ENCODE measurements at places on chromosomes 2 and 18.

DNA sequence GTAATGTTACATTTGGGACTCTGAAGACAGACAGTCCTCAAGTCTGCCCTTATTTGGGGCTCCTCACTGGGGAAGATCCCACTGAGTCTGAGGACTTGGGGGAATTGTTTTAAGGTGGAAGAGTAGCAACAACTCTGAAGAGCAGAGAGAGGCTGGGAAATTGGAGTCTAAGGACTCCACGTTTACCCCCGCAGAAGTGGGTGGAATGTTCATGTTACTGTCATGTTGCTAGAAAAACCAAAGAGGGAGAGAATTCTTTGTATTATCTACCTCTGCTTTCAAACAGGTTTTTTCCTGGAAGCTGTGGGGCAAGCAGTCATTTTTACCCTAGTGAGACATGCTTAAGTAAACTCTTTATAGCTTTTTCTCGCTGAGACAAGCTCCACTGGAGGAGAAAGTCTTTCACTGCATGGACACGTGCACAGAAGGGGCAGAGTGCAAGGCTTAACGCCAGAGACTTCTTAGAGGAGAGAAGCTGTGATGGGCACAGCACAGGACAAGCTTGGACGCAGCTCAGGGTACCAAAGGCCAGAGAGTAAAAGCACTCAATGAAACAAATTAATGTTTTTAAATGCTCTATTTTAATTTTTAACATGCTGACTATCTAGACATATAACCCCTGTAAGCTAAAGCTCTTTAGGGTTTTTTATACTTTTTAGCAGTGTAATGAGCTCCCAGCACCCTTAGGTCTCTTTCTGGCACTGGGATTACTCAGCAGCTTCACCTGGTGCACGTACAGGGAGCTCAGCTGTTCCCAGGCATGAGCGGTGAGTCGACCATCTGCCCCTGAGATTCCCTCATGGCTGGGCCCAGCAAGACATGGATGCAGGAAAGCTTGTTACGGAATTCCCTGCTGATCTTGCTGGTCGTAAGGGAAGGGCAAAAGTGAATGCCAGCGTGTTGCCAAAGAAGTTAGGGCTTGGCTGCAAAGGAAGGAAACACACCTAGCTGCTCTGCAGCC is 54.5 kb upstream of the BIN1 start:
- no peak for DNase-seq

GRCh38 chr18:2978661-2979106 is 34.3 kb downstream of the LPIN2 start:
- DNase-seq: no peak

DNA sequence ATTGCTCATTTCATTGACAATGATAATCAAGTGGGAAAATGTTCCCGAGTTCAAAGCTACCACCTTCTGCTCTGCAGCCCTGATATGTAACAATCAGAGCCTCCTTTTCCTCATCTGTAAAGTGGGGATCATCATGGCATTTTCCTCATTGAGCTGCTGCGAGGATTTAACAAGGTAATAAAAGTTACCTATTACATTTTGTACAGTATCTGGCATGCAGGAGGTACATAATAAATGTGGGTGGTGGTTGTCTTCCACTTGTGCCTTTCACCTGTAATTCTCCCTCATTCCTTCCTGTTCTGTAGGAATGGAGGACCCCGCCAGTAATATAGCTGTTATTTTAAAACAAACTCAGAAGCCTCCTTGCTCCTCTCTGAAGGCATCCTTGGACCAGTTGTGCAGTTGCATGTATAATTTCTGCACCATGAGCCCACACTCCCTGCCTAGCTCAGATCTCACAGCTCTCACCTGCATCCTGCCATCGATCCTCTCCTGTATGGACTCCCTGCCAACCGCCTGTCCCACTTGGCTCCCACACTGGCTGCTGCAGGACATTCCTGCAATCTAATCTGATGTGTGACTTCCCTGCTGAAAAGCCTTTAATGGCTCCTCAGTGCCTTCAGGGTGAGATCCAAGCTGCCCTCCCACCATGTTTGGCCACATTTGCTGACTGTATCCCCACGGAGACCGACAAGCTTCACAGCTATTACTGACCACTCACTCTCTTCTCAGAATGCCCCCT is 350.4 kb downstream of the EN1 start:
- no peak for DNase-seq

DNA sequence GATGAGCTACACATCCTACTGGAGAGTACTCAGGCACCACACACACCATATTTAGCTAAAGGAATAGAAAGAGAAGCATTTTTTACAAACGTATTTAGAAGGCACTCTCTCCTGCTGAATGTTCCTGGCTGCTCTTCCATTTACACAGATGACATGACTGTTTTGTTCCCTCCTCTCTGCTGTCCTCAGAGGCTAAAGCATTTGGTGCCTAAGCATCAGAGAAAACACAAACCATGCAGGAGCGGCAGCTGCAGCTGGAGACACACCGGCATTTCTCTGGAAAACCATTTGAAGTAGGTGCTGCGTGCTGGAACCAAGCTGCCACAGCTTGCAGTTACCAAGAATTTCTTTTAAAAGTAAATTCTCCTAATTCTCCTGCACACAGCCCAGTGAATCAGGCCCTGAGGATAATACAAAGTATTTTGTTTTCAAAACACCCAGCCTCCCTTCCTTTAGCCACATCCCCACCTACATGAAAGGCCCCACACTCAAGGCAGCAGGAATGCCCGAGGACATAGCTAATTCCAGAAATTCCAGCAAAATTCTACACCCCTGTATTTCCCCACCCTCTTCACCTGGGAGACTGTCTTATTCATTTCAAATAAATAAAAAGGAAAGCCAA is 488.9 kb upstream of the SOX11 start:
- no peak for DNase-seq

GRCh38 chr2:238431456-238431855 is 4.7 kb downstream of the ASB1 start:
- DNase-seq: no peak
